Natural killer cell (primary cell): ENCODE measurements at places on chromosomes 3 and 15.
A peak's percentile ranks its signal among the peaks of the same experiment; 100 is the strongest.

DNA sequence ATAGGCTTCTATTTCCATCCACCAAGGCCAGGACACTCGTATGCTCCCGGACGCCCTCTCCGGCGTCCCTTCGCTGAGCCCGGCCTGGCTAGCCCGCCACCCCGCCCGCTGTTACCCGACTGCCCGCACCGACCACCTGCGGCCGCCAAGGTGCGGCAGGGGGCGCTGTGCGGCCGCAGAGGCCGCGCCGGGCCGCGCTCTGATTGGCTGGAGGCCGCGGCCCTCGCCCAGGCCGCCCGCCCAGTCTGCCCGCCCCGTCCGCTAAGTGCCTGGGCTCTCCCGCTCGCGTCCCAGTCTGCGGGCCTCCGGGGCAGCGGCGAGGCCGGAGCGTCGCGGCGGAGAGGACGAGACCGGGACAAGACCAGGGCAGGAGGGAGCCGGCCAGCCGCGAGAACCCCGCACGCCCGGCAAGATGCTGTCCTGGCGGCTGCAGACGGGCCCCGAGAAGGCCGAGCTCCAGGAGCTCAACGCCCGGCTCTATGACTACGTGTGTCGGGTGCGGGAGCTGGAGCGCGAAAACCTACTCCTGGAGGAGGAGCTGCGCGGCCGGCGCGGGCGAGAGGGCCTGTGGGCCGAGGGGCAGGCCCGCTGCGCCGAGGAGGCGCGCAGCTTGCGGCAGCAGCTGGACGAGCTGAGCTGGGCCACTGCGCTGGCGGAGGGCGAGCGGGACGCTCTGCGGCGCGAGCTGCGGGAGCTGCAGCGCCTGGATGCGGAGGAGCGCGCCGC, at the start of gene SYNM:
TSS of gene SYNM (plus strand) at position 293 of the 726 bp plus-strand sequence. CDS start at position 413, 120 bp downstream.
- peak; percentile 52 for DNase-seq

- DNase-seq = no peak
Measured at GRCh38 chr3:31404871-31405270, 127.9 kb upstream of the STT3B start.

- peak; percentile 43 for DNase-seq
Measured at GRCh38 chr3:52243791-52244628, 1.5 kb upstream of the PPM1M start.

GRCh38 chr15:74134387-74135027, 4.1 kb downstream of the ISLR2 start:
- no peak for DNase-seq

DNA sequence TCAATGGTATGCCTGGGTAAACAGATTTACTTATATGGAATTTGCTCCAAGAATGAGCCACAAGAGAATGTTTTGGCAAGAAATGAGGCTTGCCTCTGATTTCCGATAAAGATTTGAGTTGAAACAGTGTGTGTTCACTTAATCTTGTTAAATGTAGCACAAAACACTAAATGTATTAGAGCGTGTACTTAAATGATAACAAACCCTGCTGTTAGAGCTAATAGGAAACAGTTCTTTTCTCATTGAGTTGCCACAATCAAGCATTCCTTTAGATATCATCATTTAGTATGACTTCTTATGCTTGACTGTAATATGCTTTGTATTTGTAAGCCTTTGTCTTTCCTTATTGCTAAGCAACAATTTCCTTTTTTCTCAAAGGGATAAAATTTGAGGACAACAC, 353.6 kb upstream of the ZNF717 start:
- no peak for DNase-seq

DNA sequence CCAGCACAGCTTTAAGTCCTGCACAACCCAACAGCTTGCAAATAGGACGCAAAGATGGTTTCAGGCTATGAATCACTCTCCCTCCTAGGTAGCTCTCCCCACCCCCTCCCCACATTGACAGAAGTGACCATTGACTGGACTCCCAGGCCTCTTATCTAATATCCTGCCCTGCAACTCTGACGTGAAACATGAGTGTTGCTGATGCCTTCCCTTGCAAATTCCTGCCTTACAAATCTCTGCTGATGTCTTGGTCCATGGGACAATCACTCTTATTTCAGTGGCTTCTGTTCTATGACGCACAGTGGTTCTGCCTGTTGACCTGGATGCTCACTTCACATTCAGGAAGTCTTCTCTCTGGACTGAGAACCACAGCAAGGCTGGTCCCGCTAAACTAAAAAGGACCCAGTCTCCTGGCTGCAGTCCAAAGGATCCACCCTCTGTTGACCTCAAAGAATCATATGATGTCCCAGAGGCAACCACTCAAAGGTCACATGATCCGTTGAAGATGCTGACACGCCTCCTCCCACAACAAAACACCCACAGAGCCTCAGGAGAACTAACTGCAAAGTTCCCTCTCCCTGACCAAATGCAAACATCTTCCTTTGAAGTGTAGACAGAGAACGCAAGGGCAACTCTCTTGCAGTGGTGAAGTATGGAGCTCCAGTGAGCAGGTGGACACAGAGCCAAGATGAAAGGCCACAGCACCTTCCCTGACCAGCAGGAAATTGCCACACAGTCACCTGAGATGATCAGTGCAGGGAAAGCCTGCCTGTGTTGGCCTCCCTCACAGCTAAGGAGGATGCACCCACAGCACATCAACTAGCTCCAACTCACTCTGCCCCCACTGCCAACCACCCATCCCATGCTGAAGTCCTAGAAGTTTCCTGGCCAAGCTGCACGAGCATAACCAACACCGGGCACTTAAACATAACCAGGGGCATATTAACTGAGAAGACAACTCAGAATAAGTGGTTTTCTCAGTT, 112.3 kb downstream of the ADAMTS17 start:
- no peak for DNase-seq

- no peak for DNase-seq
Measured at GRCh38 chr3:47411696-47412452, 31.1 kb downstream of the PTPN23 start.

DNA sequence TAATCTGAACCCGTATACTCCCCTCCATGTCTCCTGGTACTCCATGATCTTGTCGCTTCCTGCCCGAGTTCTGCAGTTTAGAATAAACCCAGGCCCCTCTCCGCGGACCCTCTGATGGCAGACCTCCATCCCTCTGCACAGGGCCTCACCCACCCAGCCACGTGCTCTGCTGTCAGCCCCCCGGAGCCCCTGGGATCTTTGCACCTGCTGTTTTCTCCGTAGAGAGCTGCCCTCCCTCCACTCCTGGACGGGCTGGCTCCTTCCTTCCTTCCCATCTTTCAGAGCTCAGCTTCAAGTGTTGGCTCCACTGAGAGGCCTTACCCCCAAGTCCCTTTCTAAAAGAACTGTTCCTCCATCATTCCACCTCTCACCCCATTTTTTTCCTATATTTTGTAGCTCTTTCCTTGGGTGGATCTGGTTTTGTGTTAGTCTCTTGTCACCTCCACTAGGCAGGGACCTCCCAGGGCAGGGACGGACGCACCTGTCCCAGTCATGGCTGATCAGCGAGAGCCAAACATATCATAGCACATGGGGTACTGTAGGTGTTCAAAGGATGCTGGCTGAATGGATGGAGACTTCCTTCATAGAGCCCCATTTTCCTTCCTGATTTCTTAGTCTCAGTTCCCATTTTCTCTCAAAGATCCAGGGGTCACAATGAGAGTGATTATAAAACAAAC, 106.6 kb downstream of the VGLL4 start:
- no peak for DNase-seq

- no peak for DNase-seq
Measured at GRCh38 chr3:86702381-86702958, 288.5 kb downstream of the VGLL3 start.

DNA sequence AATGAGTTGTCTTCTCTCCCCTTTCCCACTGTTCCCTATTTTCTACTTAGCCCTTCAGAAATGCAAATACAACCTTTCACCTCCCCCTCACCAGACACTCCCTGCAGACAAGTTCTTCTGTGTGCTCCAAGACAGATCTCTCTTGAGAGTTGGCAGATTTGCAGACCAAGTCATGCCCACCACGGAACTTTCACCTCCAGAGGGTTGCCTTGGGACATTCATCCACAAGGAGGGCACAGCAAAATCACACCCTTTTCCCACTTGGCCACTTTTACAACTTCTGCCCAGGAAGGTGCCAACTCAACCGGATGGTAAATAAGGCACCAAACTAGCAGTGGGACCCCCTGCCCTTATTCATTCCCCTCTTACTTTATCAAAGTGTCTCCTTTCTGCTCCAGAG, 53.5 kb downstream of the SLC30A4 start:
- no peak for DNase-seq

GRCh38 chr3:99957151-99957796, 139.6 kb downstream of the CMSS1 start:
- DNase-seq = no peak

DNA sequence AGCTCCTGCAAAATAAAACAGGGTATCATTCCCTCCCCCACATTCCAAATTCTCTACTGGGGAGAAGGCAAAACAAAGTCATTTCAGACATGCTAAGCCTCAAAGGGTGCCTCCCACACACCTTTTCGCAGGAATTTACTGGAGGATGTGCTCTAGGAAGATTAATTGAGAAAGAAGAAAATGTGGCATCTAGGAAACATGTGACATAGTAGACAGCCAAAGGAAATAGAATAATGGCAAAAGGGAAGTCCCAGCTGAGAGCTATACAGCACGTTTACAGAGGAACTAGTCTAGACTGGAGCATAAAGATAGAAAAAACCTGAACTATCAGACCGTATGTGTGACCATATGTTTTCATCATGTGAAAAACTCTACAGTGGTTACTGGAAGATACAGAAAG, 58.8 kb upstream of the MELTF start:
- DNase-seq = no peak

GRCh38 chr3:72237679-72238009, 452.7 kb upstream of the PROK2 start:
- DNase-seq = no peak

GRCh38 chr3:29335438-29335837, 54.6 kb downstream of the RBMS3 start:
- no peak for DNase-seq

- no peak for DNase-seq
Measured at GRCh38 chr3:187243933-187244524, 46.7 kb downstream of the RTP1 start.
